ENCODE measurements at places on chromosomes 11 and 22.

DNA sequence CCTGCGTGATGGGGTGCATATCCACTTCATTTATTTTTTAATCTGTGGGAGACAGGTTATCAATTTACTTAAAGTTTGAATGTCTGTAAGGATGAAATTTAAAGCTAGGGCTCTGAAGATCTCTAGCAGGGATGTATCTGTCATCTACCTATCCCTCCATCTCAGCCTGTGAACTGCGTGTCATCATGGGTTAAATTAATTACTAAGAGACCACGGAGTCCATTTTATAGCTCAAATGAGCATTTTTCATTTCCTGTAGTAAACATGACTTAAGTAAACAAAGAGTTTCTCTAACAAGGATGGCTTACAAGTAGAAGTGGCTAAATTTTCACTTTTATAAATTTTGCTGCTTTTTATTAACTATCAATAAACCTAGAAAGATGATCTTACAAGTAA, 2.9 kb upstream of the GLB1L3 start:
- no peak for DNase-seq

DNA sequence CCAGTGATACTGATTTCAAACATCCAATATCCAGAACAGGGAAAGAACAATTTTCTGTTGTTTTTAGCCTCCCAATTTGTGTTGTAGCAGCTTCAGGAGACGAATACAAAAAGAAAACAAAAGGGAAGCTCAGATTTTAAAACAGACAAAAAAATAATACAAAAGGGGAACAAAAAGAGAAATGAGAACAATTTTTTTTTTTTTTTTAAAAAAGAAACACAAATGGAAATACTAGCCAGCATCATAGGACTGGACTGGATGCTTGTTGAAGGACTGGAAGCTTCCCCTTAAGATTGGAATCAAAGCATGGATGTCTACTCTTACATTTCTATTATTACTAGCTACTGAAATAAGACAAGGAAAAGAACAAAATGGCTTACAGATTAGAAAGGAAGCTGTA, 46.5 kb upstream of the SORL1 start:
- no peak for DNase-seq

DNA sequence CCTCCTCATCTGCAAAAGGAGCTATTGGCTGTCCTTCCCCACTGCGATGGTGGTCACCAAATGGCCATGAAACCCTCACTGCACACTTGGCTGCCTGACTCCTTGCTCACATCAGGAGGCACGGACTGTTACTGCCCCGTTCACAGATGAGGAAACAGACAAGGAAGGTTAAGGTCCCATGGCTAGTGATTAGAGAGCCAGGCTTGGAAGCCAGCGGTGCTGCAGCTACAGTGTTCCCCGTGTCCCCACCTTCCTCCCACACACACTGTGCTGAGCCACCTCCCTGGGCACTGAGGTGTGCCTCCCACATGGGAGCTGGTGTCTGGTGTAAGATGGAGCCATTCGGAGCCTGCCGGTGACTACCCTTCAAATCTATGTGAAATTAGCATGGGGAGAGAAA, 2.6 kb downstream of the ARHGAP8 start:
- no peak for DNase-seq

- DNase-seq: peak; percentile 18
These were observed at the start of gene TMPRSS5 for GRCh38 chr11:113705871-113706655. TSS of gene TMPRSS5 (minus strand) at chr11:113706308. CDS start at chr11:113706224, 84 bp downstream.

GRCh38 chr11:131713529-131714134, 343.2 kb downstream of the NTM start:
- DNase-seq: no peak

DNA sequence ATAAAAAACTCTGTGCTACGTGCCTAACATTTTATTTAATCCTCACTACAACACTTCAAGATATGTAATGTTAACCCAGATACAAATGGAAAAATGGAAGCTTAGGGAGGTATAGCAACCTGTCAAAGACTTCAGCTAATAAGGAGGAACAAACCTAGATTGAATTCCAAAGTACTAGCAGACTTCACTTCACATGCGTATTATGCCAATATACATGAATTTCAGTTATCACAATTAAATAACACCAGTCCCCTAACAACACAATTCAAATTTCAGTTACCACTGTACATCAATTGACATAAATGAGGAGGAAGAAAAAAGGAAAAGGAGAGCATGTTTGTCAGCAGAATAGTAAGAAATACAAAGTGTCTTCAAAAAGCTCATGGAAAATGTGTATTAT, 60.4 kb downstream of the TTC28 start:
- DNase-seq: no peak

Measured in skin of body (tissue), 3 donors.